ENCODE measurements at places on chromosomes 2 and 18. TPM values are rescaled to one million over a fixed set of nuclear protein-coding genes. Genes with fewer than 3 reads are reported as not detected.
A peak's percentile ranks its signal among the peaks of the same experiment; 100 is the strongest.

DNA sequence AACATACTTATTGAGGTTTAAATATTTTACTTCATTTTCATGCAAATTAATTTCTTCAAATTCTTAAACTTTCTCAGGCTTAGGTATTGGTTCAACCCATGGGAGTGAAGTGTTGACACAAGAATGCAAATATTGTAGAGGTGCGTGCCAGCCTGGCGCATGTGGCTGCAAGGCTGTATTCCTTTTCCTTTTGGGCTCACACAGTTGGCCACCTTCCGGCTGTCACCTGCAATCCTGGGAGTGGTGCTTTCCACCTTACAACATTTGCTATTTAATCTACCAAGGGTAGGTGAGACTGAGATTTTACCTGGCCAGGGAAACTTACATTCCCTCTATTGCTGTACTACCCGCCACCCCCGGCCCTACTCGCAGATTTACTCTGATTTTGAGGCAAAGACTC, 141.1 kb downstream of the DCC start:
- no peak for DNase-seq

- DNase-seq, result no peak
Observed at GRCh38 chr2:111208639-111209038, 87.9 kb downstream of the BCL2L11 start.

- peak; percentile 0 for DNase-seq
Observed at GRCh38 chr18:43279015-43279744, 1.9 kb upstream of the SYT4 start.

DLGAP1 gene
- total RNA-seq, result not detected

DNA sequence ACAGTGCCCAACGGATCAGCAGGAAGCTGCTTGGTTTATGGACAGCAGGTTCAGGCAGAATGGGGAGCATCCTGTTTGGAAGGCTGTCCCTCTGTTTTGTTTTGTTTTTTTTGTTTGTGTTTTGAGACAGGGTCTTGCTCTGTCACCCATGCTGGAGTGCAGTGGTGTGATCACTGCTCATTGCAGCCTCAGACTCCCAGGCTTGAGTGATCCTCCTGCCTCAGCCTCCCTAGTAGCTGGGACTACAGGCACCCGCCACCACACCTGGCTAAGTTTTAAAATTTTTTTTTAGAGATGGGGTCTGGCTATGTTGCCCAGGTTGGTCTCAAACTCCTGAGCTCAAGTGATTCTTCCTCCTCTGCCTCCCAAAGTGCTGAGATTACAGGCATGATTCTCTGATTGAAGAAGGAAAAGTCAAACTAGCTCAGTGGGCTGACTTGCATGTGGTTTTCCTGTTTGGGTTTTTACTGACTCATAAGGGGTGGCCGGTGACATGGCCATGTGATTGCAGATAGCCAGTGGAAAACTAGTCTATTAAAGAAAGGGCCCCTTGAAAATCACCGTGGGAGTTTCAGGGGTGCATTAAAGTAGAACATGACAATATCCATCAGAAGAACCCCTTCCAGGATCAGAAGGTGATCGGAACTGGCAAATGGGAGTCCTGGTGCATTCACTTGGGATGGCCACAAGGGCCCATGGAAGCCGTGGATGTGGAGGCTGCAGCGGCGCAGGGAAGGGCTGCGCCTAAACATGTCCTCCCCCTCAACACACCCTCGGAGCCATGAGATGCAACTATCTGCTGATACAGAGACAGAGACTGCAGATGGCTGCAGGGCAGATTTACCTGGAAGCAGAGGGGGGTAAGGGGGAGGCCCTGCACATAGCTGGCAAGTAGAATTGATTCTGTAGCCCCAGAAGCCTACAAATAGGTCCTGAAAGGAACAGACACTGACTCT, 26.5 kb downstream of the AQP12B start:
- DNase-seq, result no peak

DNA sequence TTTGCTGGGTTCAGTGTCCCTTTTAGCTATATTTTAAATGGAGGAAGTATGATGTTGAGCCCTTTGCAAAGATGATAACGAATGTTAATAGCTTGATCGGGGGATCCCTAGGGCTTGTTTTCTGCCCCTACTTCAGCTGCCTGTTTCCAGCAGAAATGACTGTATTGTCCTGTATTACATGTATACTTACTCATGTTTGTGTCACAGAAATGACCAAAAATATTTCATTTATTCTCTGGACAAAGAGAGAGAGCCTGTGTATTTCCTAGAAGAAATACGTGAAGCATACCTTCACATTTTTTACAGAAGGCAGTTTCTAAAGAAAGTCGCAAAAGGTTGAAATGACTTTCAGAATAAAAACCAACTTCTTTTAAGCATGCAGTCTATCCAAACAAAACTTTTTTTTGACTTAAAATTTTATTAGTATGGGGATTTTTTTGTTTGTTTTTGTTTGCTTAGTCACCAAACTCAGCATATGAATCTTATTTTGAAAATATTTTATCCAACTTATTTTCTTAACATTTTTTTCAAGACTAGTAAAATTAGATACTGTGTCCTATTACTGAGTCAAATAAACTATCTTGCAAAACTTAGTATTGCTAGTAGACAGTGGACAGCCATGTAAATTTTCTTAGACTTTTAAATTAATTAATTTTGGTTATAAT, 68.9 kb downstream of the PTRHD1 start:
- no peak for DNase-seq
